ENCODE measurements at places on chromosomes 7 and 10.

DNA sequence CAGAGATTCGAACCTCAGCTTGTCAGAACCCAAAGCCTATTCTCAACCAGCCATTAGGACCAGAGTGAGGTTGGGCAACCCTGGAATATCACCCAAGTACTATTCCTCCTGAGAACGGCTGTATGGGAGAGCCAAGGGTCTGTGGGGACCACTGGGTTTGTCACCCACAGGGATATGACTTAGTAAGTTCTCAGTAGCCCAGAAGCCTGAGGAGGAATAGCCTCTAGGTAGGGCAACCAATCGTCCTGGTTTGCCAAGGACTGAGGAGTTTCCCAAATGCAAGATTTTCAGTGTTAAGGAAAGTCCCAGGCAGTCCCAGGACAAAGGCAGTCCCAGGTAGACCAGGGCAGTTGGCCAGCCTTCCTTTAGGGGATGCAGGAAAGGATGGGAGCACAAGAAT is 46.7 kb downstream of the PNLIPRP2 start:
- DNase-seq, result no peak

DNA sequence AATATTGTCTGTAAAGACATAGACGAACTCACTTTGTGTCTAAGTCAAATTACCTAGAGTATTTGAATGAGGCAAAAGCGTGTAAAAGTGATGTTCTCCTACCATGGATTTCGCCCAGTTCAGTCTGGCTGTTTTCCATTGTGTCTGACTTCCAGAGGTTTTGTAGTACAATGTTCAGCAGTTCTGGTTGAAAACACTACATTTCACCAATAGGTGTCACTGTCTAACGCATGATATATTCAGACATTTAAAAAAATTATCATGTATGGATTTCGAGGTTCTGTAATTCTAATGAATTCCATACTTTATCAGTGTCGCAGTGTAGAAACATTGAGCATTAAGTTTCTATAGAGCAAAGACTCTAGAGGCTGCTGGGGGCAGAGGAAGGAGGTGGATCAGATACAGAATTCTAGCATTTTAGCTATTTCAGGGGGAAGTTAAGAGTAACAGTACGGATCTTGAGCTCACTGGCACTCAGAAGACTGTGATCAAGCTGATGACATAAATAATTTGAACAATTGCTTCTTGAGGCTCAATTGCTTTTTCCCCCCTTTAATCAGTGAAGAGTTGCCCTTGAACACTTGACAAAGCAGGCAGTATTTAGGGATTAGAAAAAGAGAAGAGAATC is 196.9 kb upstream of the RHOBTB1 start:
- peak; percentile 31 for DNase-seq

GRCh38 chr7:106521541-106521940 is 139.4 kb downstream of the CCDC71L start:
- DNase-seq, result no peak

DNA sequence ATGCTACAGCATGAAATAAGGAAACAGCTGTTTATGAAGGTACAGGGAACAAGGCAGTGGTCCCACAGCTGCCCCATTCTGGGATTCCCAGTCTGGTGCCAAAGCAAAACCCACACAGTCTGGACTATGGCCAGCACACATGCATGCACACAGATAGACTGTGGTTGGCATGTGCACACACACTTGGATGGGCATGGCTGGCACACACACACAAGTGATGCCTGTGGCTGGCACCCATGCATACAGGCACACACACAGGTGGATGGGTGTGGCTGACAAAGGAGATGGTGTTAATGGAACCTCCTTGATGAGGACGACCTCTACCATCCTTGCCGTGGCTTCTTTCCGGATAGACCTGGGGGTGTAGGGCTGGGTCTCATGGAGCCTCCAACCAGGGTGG is 114.0 kb upstream of the LYZL2 start:
- no peak for DNase-seq

- DNase-seq, result no peak
Measured at GRCh38 chr10:124160943-124161582, 67.7 kb upstream of the CHST15 start.

- DNase-seq, result no peak
Measured at GRCh38 chr7:125423458-125424155, 494.0 kb upstream of the POT1 start.

DNA sequence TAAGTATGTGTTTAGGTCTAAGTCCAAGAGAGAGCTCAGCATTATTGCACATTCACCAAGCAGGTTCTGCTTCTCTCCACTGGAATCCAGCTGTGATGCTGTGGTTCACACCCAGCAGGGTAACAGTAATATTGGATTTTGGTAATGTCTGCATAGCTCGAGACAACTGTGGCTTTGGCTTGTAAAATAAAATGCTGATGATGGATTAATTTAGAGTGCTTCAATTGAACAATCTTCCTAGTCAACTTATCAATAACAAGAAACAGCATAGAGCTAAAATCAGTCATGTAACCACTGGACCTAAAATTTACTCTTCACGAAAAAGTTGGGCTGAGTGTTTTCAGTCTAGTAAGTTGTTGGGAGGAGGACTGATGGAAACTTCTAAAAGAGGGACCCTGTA is 709.2 kb downstream of the TYW1 start:
- no peak for DNase-seq

- DNase-seq, result no peak
Measured at GRCh38 chr7:67438198-67438882, 441.7 kb downstream of the TYW1 start.

GRCh38 chr10:87670586-87670985 is 10.9 kb downstream of the PAPSS2 start:
- no peak for DNase-seq

DNA sequence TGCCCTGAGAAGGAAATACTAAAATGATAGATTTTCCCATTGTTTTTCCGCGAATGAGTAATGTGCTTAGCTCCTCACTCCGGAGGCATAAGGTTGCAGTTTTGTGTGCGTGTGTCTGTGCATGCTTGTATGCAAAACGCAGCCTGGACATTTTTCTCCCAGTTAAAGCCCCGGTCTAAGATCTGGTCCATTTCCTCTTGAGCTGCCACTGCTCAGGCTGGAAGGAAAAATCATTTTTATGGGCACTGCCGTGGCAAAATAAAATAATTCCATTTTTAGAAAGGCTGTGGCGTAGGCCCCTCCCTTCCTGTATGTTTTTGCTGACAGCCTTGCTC is 260.6 kb downstream of the WDR37 start:
- DNase-seq, result no peak

DNA sequence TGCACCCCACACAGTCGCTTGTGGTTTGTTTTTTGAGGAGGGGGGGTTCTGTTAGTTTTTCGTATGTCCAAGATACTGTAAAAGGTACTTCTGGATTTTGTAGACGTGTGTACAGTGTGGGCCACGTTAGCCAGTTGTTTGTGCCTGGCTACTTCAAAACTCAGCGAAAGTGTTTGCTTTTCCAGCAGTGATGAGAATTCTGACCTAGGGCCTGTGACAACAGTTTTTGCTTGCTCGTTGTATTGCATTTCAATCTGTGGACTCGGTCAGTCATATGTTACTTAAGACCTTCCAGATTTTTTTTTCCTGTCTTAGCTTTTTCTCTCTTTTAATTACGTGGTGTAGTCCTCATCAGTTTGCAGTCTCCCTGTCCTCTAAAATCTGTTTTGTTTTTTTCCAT is 338.9 kb upstream of the GALNT17 start:
- no peak for DNase-seq

- no peak for DNase-seq
Measured at GRCh38 chr10:46175831-46176230, 111.0 kb upstream of the ANTXRL start.

DNA sequence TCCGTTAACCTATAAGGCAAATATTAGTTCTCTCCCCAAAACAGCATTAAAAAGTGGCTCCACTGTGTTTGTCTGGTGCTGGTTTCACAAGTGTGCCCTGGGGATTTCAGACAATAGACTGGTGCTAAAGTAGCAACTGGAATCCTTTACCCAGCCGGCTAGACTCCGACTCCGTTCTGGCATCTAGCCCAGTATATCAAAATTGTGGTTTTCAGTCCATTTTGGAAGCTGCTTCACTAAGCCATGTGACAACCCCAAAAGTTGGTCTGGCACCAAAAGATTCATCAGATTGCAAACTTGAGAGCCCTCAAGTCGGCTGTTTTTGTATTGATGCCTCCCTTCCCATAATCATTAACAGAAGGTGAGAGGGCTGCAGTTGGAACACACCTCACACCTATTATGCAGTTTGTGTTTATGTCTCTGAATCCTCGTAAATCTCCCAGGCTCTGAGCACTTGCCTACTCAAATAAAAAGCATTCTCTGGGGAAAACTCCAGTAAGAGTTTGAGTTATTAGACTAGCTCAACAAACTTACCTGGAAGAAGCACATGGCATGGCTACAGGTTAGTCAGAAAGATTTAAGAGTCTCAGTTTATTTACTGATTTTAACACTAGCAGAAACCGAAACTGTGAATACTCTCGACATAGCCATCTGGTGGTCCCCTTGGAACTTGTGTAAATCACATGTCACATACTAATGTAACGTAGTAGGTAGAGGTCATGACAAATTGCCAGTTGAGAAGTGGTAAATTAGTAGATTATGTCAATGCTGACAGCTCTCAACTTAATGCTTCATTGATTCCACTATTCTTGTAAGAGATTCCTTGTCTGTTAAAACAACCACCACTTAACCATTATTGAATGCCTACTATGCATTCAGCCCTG is 14.8 kb upstream of the WNT16 start:
- peak; percentile 73 for DNase-seq

- DNase-seq, result no peak
Measured at GRCh38 chr7:26594553-26594952, 269.8 kb downstream of the SKAP2 start.

GRCh38 chr10:33556620-33557019 is 222.2 kb upstream of the NRP1 start:
- DNase-seq, result no peak

- no peak for DNase-seq
Measured at GRCh38 chr10:120506674-120507073, 49.6 kb downstream of the PLPP4 start.

GRCh38 chr10:49119746-49120145 is 4.4 kb upstream of the VSTM4 start:
- no peak for DNase-seq

- DNase-seq, result no peak
Measured at GRCh38 chr7:6718124-6718523, 11.4 kb upstream of the ZNF12 start.

GRCh38 chr7:78323118-78323517 is 524.5 kb downstream of the PHTF2 start:
- no peak for DNase-seq

- no peak for DNase-seq
Measured at GRCh38 chr10:13079776-13080050, 20.2 kb upstream of the OPTN start.

GRCh38 chr7:129495987-129496386 is 6.3 kb upstream of the SMKR1 start:
- DNase-seq, result no peak

GRCh38 chr10:51468424-51468823 is 231.0 kb downstream of the CSTF2T start:
- DNase-seq, result no peak

DNA sequence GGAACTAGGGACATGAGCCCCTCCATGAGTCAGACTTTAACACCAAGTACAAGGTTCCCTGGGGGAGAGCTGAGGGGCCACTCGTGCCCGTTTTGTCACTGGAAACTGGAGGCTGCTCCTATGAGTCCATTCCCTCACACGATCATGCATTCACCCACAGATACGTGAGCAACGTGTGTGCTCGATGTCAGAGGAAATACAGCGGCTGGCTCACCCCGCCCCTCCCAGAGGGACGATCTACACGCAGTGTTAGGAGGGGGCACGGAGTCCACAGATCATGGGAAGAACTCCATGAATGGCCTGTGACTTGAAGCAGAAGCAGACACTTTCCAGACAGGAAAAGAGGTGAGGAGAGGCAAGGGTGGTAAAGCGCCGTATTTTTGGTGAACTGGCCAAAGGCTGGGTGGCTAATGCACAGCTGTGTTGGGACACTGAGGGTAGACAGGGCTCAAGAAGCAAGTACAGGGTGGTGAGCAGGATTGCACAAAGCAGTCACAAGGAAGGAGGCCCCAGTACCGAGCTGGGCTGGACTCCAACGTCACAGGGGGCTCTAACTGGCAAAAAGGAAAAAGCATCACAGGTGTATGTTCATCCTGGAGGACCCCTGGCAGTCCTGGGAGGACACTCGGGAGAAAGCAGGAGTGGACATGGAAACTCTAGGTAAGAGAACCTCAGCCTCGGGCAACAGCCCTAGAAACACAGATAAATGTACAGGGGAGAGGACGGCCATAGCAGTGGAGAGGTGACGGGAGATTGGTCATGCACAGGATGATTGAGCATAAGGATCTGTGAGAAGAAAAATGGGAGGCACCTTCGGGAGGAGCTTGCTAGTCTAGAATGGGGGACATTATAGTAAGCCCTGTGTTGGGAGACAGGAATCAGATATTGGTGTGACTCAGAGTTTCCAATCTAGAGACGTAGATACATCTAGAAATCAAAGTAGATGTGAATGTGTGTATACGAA is 41.2 kb downstream of the TNS3 start:
- no peak for DNase-seq

GRCh38 chr10:131211965-131212619 is 99.4 kb downstream of the TCERG1L start:
- DNase-seq, result no peak

DNA sequence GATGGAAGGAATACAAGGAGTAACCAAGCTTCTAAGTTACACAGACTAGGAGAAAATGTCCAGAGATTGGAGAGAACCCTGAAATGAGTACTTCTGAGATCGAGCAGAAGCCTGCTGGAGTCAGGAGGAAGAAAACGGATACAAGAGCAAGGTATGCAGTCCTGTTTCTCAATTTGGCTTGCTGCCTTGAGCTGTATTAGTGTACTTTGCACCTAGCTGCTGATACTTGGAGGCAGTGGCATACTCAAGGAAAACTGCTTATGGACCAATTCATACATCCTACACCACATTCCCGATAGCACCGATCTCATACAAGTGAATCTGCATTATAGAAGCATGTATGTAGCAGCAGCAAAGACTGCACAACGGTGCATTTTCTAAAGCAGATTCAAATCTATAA is 14.4 kb downstream of the PIP4K2A start:
- DNase-seq, result no peak

DNA sequence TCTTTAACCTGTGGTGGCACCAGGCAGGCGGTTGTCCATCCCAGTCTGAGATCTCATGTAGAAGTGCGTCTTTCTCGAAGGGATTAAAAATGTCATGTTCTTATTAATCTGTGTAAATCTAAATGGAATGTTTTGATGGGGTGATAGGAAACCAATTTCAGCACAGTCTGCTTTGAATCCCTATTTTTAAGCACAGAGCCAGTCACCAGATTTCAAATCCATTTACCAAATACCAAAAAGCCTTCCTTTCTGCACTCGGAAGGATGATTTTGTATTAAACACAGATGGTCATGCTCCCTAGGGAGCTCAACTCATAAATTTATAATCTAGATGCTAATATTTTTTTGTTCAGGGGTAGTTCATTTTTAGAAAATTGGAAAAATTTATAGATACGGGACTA is 160.6 kb upstream of the AOAH start:
- DNase-seq, result no peak

Data from NCI-H1417 treated with DMSO at 0.1 percent for 48 hours (cell line).